ENCODE measurements at places on chromosomes 4 and X.

- no peak for DNase-seq
Observed at GRCh38 chrX:1894740-1895139, 279.9 kb downstream of the ASMT start.

GRCh38 chr4:18735740-18736268, 714.2 kb upstream of the LCORL start:
- DNase-seq: no peak

- no peak for DNase-seq
Observed at GRCh38 chrX:15277604-15278003, 7.7 kb upstream of the ASB9 start.

DNA sequence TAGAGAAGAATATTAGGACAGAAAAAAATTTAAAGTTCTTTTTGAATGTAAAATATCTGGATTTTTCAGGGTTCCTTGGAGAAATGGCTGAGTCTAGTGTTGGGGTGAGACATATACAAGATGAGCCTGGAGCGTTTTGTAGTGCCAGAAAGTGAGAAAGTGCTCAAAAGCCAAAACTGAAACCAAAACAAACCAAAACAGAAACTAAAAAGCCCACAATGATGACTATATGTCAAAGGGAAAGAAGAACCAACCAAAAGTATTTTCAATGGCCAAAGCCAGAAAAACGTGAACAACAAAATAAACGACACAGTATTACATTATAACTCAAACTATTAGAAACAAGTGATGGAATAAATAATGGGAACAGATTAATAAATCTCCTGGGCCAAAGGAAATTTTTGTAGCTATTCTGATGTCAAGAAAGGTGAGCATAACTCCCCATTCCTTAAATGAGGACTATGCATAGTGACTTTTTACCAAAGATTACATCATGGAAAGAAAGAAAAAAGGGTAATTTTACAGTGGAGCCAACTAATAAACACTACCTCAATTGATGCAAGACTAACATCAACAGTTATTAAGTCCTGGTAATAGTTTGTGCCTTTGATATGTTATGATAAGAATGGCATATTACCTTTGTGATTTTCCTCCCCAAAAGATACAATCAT, 1137.6 kb downstream of the C4orf33 start:
- DNase-seq: no peak

DNA sequence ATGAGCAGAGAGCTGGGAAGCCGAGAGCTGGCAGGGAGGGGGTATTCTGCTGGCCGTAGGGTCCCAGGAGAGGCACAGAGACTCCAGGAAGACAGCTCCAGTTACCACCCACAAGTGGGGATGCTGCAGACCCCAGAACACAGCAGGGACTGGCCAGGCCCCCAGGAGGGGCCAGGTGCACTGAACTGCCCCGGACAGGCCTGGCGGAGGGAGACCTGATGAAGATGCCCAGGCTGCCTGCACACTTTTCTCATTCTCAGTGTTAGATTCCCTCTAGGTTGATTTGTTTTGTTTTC, 110.8 kb downstream of the CPZ start:
- DNase-seq: no peak

DNA sequence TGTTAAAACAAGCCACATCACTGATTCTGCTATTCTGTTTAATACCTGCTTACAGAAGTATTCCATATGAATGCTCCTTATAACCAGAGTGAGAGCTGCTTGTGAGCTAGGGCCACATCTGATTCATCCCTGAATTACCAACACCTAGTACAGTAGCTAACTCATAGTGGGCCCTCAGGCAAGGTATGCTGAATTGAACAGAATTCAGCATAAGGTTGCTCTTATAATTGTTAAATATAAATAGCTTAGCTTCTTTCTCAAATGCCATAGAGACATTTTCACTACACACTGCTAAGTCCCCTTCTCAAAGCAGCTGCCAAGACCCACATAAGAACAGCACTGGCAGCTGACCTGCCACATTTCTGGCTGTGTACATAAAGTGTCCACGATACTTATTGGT, 27.0 kb upstream of the MCF2 start:
- DNase-seq: no peak

DNA sequence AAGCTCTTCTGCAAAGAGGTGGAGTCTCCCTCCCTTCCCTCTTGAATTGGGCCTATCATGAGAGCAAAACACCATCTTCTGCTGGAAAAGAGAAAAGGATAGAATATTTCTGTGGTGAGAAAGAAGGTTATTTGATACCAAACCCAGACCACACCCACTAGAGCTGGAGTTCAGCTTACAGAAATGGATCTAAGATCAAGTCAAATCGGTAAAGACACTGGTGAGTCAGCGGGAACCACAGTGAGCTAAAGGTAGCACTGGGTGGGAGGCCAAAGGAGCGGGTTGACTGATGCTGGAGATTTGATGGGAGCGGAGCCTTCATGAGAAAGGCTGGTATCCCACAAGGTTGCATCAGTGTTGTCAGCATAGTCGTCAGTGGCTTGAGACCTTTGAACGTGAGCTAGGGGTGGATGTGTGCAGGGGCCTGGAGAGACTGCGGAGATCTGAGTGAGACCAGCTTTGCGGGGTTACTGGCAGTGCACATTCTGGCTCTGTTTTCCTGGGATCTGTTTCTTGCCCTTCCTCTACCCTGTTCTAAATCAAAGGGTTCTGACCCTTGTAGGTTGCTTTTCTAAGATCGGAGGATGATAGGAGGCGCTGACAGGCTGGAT, 106.4 kb upstream of the SCOC start:
- no peak for DNase-seq

DNA sequence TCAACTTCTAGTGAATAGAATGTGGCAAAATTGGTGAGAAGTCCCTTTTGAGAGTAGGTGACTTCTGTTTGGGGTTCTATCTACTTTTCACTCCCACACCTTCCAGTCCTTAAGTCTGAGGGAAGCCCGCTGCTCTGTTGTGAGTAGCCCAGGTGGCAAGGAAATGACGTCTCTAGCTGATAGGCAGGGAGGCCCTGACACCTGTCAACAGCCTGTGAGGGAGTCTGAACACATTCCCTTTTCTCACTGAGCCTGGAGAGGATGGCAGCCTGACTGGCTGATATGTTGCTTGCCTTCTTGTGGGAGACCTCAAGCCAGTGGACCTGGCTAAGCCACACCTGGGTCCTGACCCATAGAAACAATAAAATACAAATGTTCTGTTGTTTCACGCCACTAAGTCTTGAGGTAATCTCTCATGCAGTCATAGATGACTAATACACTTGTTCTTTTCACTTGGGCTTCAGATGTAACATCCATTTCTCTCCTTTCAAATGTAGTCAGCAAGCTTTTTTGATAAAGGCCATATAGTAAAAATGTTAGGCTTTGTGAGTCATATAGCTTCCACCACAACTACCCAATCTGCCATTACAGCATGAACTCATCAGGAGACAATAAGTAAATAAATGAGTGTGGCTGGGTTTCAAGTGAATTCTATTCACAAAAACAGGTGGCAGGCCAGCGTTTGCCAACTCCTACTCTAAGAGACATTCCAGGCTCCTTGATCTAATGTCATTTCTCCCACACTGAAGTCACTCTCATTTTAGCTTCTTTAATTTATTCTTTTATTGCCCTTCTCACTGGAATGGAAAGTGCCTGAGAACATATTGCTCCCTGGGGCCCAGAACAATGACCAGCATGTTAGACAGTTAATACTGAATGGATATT, 265.1 kb upstream of the MAD2L1 start:
- DNase-seq: no peak

- no peak for DNase-seq
Observed at GRCh38 chr4:146232131-146232722, 17.9 kb downstream of the REELD1 start.

GRCh38 chr4:13190093-13190721, 293.9 kb downstream of the RAB28 start:
- no peak for DNase-seq

- no peak for DNase-seq
Observed at GRCh38 chrX:20393944-20394343, 127.2 kb upstream of the RPS6KA3 start.

DNA sequence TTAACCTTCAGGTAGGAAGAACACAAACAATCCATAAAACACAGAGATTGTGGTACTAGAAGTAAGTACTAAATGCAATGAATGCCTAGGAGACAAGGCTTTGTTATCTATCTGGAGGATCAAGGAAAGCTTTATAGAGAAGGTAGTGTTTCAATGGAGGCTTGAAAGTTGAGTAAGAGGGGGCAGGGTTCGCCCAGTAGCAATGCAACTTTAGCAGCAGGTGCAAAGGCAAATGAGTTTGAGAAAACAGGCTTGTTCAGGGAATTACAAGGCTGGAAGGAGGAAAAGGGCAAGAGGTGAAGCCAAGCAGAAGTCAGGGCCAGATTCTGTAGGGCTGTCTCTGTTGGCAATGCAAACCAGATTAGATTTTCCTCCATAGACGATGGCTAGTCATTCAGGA, 35.5 kb upstream of the AMELX start:
- no peak for DNase-seq

- DNase-seq: no peak
Observed at GRCh38 chrX:24982306-24982965, 33.3 kb downstream of the ARX start.

DNA sequence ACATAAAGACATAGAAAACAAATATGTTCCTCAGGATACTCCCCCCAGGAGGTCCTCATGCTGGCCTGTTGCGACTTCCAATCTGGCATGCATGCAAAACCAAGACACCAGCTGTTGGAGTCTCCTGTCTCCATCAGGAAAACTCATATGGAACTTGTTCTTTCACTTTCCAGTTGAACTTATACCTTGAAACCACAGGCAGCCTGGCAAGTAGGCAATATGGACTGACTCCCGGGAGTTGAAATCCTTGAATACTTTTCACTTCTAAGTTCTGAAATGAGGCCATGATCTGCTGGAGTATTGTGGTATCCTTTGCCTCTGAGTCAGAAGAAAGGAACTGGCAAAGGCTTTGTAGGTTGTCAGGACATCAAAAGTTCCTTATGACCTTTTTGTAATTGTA, 444.2 kb downstream of the IDS start:
- DNase-seq: no peak

DNA sequence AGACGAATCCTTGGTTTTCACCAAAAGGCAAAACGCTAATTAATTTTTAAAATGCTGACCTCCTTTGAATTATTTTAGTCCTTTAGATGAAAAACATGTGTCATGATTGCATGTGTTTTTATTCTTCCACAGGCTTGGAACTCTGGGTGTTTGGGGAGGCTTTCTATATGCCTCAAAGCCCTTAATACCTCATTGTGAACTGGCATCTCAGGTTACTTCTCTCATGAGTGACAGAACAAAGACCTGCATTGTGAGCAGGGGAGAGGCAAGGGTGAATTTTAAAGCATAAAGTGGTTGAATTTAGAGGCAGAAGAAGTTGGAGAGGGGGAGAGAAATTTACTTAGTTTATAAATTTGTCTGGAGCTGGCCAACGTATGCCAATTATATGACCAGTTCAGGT, 119.5 kb downstream of the ARSF start:
- DNase-seq: no peak

Measured in GM18507 (cell line).